ENCODE measurements at places on chromosomes 7 and 10.

- peak; percentile 79 for DNase-seq
Observed at GRCh38 chr10:104337521-104337984, 712 bp downstream of the ITPRIP start.

DNA sequence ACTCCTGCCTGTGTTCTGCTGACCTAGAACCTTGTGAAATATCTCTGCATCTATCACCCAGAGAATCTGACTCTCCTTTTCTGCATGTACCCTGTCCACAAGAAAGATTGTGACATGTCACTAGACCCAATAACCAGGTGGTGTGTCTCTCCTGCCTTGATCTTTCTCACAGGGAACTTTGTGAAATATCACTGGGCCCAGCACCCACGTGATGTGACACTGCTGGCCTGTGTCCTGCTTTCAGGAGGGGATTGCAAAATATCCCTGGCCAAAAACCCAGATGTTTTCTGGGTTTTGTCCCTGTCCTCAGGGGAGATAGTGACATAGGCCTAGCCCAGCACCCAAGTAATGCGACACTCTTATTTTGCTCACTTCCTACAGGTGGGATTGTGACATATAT is 10.1 kb upstream of the ZNF107 start:
- no peak for DNase-seq

GRCh38 chr7:21690705-21691104 is 147.9 kb downstream of the DNAH11 start:
- DNase-seq = no peak

DNA sequence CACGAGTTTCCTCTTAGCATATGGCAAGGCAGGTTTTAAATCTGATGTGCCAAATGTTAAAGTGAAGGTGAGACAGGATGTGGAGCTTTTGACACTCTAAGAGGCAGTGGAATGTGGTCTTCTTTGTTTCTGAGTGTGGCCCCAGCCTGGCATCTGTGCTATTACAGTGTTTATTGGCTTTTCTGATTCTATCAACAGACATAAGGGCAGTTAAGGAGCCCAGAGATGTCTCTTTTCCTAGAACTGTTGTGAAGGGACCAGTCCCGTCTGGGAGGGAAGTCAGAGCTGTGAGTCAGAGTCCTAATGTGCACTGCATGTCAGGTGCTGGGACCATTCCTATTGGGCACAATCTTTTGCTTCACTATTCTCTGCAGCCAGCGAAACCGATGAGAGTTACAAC is 32.5 kb downstream of the TRUB1 start:
- no peak for DNase-seq
